Hindlimb muscle (tissue), 1 donor: ENCODE measurements at places on chromosomes 5 and 9. TPM values are rescaled to one million over a fixed set of nuclear protein-coding genes. Genes with fewer than 3 reads are reported as not detected.

SOX30 gene
- polyA plus RNA-seq = 0.26 TPM

MEGF10 gene
- 43.1 TPM for polyA plus RNA-seq

CCDC183 gene
- 3.0 TPM for polyA plus RNA-seq

SPINK1 gene
- polyA plus RNA-seq = not detected

C9 gene
- polyA plus RNA-seq = 0.34 TPM

APBA1 gene
- 6.0 TPM for polyA plus RNA-seq

THBS4 gene
- polyA plus RNA-seq = 116 TPM

TLX3 gene
- polyA plus RNA-seq = not detected

SEPTIN8 gene
- 37.4 TPM for polyA plus RNA-seq

IL17B gene
- 297 TPM for polyA plus RNA-seq

CDH10 gene
- 0.26 TPM for polyA plus RNA-seq

SOHLH1 gene
- polyA plus RNA-seq = 0.13 TPM

GAS1 gene
- 63.8 TPM for polyA plus RNA-seq

KCNV2 gene
- polyA plus RNA-seq = 0.12 TPM

ITGA1 gene
- polyA plus RNA-seq = 21.6 TPM

MYORG gene
- polyA plus RNA-seq = 19.7 TPM

NTRK2 gene
- 14.5 TPM for polyA plus RNA-seq

ZNF366 gene
- 4.0 TPM for polyA plus RNA-seq

PPIP5K2 gene
- polyA plus RNA-seq = 28.8 TPM

SMC5 gene
- polyA plus RNA-seq = 30.0 TPM

ALDH1A1 gene
- 30.8 TPM for polyA plus RNA-seq

NPM1 gene
- 860 TPM for polyA plus RNA-seq

GRIA1 gene
- polyA plus RNA-seq = 0.28 TPM

SAXO1 gene
- 0.06 TPM for polyA plus RNA-seq

STC2 gene
- polyA plus RNA-seq = 5.3 TPM
